ENCODE measurements at places on chromosomes 5 and 9.

GRCh38 chr5:69484891-69485290 is 7.7 kb upstream of the OCLN start:
- no peak for DNase-seq

GRCh38 chr5:141814064-141814964 is 63.9 kb downstream of the PCDH1 start:
- DNase-seq = peak; percentile 80

- peak; percentile 29 for DNase-seq
These were observed 209.2 kb downstream of the DIRAS2 start for GRCh38 chr9:90433398-90433941.

GRCh38 chr5:175690025-175690424 is 32.2 kb downstream of the HRH2 start:
- DNase-seq = no peak

DNA sequence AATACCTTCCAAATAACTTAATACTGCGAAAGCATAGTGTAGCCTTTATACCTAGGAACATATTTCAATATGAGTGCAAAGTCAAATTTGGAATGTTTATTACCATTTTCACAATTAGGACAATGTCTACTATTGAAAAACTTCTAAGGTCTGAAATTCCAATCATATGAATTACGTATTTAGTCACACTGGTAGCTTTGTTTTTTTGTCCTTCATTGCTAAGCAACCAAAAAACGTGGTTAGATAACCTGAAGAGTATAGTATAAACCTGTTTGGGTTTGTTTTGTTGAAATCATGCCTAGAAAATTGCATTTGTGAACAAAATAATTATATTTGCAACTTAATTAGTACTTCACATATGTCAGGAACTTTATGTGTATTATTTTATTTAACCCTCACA is 134.2 kb downstream of the FBXO4 start:
- no peak for DNase-seq

- no peak for DNase-seq
These were observed 6.1 kb upstream of the CSF2 start for GRCh38 chr5:132067451-132067850.

- no peak for DNase-seq
These were observed 2.9 kb downstream of the DHX29 start for GRCh38 chr5:55304584-55304983.

DNA sequence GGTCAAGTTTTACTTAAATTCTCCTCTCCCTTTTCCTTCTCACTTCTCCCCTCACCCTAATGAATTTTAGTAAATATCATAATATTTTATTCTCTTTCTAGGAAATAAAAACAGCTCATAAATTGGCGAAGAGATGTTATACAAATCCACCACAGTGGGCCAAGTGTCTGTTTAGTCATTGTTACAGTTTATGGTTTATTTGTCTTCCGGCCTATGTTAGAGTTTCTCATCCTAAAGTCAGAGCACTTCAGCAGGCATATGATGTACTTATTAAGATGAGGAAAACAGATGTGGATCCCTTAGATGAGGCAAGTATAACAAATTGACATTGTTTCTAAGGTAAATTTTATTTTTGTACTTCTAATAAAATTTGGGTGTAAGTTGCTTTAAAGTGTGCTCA is 48.2 kb downstream of the RPS6 start:
- DNase-seq = no peak

- no peak for DNase-seq
These were observed 345.0 kb downstream of the DMAC1 start for GRCh38 chr9:7454624-7455023.

DNA sequence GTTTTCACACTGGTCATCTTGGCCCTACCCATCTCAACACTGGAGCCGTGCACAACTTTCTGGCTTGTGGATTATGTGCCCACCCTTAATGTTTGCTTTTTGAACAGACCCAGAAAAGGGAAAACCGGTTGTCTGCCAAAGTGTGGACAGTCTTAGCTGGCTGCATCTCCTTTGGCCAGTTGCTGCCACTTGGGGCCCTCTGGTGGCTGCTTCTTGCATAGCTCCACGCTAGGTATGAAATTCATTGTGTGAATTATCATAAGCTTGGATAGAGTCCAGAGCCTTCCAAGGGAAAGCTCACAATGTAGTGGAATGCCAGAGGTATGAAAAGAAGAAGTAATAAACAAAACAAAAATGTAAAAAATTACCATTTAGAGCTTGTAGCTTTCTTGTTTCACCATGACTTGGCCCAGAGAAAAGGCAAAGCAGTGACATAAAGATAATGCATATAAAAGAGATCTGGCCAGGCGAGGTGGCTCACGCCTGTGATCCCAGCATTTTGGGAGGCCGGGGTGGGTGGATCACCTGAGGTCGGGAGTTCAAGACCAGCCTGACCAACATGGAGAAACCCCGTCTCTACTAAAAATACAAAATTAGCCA is 12.5 kb upstream of the SLC36A3 start:
- DNase-seq = peak; percentile 70

DNA sequence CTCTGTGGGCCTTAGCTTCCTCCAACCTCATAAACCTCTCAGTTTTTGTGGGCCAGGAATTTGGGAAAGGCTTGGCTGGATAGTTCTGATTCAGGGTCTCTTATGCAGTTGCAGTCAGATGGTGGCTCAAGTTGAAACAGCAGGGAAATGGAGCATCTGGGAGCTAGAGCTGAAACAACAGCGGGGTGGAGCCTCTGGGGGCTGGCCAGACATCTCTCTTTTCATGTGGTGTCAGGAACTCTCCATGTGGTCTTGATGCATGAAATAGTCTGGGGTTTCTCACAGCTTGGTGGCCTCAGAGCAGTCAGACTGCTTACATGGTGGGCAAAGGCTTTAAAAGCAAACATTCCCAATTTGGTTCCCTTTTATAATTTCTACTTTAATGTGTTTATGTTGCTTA is 13.5 kb downstream of the ZNF346 start:
- DNase-seq = no peak

DNA sequence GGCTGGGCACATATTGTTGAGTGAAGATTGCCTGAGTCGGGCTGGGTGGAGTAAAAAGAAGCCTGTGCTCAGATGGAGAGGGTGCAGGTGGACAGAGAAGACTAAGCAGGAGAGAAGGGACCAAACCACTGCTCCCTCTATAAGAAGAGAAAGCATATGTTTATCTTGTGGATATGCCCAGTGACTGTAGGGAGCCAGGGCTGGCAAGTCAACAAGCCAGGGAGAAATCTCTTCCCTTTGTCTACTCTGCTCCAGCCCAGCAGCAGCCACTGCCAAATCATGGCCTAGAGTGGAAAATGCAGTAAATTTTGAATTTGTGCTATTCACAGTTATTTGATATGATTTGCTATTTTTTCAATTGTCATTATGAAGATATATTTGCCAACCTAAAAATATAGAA is 33.2 kb upstream of the TRIM36 start:
- no peak for DNase-seq

DNA sequence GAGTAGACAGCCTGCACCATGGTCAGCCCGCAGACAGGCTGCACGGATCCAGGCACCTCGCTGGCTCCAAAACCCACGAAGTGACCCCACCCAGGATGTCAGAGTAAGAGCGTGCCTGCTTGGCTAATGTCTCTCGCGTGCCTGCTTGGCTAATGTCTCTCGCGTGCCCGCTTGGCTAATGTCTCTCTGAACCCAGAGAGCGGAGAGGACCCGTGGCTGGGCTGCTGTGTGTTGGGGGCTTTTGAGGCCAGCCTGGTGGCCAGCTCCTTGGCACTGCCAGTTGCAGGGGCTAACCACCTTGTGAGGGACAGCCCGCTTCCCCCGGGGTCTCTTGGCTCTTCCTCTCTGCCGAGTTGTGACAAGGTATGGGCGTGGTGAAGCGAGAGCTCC is 8.9 kb upstream of the RXRA start:
- DNase-seq = no peak

- DNase-seq = no peak
These were observed 701.6 kb downstream of the MTRR start for GRCh38 chr5:8570528-8570927.

GRCh38 chr9:138013836-138014562 is 136.4 kb downstream of the CACNA1B start:
- no peak for DNase-seq

GRCh38 chr9:117809751-117810150 is 105.5 kb downstream of the TLR4 start:
- DNase-seq = no peak

- no peak for DNase-seq
These were observed 138.9 kb downstream of the RGS3 start for GRCh38 chr9:113602126-113603047.

DNA sequence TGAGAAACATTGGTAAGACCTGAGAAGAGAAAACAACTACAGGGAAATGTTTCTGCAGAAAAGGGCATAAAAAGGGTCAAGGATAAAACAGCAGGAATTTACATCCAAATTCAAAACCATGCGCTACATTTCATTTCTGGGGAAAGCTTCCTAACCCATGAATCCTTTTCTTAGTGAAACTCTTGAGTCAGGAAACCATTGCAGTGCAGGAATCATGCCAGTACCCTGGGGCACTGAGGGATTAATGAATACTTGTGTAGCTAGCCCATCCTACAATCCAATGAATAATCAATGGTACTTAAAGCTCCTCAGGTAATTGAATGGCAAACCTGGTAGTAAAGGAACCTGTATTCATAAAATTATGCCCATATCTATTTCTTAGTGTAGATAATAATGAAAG is 580.5 kb downstream of the TLE1 start:
- DNase-seq = no peak

- DNase-seq = no peak
These were observed 48.7 kb upstream of the LRRC19 start for GRCh38 chr9:27054125-27054524.

- DNase-seq = no peak
These were observed 6.1 kb downstream of the NSMF start for GRCh38 chr9:137452761-137453642.

GRCh38 chr5:143064676-143065075 is 294.5 kb downstream of the ARHGAP26 start:
- DNase-seq = no peak

DNA sequence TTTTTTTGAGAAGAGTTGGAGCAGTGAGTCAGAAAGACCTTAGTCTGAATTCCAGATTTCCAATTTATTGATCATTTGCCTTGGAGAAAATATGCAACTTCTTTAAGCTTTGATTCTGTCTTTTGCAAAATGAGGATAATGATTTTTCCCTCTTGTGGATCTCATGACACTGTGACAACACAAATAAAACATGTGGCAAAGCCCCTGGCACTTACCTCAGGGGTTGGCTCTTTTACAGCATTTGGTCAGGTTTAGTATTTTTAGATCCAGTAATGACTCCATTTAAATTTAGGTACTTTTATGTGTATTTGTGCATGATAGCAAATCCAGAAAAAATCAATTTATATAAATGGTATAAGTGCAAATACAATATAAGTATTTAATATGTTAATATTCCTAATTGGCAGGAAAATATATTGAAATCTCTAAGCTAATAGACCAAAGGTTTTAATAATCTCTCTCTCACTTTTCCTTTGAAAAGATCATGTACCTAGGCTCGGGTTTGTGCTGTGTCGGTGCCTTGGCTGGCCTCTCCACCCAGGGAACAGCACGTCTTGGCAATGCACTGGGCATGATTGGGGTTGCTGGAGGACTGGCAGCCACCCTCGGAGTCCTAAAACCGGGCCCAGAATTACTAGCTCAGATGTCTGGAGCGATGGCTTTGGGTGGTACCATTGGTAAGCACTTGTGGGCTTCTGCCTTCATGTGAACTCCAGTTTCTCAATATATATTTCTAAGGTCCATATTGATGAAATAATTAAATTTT is 49.7 kb downstream of the NNT start:
- no peak for DNase-seq

- no peak for DNase-seq
These were observed 4.7 kb downstream of the SYNPO start for GRCh38 chr5:150645070-150645700.

- DNase-seq = no peak
These were observed 18.0 kb downstream of the MGAT1 start for GRCh38 chr5:180784497-180785097.

DNA sequence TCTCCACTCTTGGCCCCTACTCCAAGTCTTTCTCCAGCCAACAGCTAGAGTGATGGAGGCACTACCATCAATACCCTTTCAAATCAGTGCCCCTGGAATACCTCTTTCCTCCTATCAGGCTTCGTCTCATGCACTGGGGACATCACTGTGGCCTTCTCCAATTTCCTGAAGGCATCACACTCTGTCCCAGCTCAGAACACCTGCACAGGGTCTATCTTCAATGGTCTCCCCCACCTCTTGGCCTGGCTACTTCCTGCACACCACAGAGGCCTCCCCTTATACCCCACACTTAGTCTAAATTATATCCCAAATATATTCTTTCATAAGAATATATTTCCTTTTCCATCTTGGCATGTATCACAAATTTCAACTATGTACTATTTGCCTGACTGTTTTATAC is 34.5 kb downstream of the ECPAS start:
- no peak for DNase-seq

- peak; percentile 27 for DNase-seq
These were observed 27.7 kb downstream of the PPP3R2 start for GRCh38 chr9:101566904-101567724.

DNA sequence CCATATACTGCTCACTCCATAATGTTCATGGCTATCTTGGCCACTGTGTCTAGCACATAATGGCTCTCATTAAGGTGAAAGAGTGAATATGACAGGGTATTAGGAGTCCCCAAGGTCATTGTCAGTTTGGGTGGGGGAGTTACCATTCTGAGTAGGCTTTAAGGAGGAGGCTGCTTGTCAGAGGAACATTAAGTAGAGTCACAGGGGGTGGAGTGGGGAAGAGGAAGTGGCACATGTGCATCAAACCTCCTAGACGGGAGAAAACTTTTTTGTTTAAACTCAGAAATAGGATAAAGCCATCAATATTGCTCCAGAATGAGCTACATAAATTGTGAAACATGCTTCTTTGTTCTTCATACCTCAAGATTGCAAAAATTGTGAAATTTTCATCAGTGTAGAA is 45.5 kb downstream of the DAB2IP start:
- DNase-seq = no peak

DNA sequence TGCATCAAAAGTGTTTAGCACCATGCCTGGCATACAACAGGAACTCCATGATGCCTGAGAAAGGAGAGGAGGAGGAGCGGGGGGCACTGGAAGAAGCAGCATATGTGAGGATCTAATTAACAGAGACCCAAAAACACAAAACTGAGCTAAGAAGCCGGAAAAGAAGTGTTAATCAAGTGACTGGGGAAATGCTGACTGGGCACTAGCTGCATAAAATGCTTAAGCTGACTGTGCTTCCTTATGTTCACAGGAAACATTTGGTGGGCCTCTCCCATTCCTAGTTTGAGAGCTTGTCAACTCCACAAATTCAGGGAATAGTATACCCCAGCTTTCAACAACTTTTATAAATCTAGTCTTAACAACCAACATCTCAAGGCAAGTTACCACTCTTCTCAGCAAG is 26.6 kb downstream of the DEPDC1B start:
- DNase-seq = no peak

- DNase-seq = no peak
These were observed 57.8 kb downstream of the AUH start for GRCh38 chr9:91303741-91304415.

DNA sequence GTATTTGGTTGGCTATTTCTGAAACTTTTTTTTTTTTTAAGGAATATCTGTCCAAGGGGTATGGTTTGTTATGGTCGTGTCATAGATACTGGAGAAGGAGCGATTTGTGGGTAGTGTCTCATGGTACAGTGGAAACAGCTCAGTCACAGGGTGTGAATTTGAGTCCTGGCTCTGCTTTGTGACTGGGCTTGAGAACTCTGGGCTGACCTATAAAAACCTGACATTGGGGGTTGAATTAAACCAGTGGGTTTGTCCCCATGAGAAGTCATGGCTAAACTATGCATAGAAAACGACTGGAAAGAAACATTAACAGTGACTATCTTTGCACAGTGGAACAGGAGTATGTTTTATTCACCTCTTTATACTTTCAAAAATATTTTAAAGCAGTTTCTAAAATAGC is 54.7 kb downstream of the MACROH2A1 start:
- no peak for DNase-seq

GRCh38 chr9:108783731-108784495 is 71.9 kb downstream of the ACTL7B start:
- no peak for DNase-seq
